ENCODE measurements at places on chromosomes 2 and 18.

GRCh38 chr2:20880221-20880771 is 57.4 kb upstream of the LDAH start:
- DNase-seq = no peak

- DNase-seq = no peak
Observed at GRCh38 chr2:158297606-158298005, 158.9 kb downstream of the CCDC148 start.

- DNase-seq = no peak
Observed at GRCh38 chr2:2026851-2027250, 282.5 kb upstream of the PXDN start.

DNA sequence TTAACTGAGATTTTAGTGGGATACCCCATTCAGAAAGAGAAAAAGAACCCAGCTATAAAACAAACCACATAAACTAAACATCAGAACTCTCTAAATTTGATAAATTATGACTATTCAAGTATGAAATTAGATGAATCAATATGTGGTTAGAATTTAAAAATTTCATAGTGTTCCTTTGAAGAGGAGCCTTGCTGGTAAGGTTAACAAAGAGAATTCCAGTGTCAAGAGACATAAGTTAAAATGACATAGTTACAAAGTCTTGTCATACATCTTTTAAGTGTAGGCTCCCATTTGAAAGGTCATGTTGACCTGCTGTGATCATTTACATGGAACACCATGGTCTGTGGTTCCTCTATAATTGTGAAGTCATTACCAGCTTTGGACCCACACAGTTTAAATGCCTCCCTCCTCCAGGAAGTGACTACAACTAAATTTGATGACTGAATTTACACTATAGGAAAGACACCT is 231.6 kb upstream of the ETAA1 start:
- DNase-seq = no peak

DNA sequence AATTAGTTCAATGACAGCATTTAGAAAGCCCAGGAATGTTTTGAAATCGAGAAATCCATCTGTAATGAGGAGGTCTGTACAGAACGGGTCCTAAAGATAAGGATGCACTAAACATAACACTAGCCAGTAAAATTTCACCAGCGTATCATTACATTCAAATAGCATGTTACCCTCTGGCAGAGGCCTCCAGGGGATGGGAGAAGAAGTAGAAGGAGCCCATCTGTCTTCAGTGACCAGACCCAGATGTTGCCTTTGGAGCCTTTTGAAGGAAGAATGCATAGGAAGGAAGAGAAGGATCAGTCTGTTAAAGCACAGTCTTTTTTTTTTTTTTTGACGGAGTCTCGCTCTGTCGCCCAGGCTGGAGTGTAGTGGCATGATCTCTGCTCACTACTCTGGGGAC is 86.1 kb upstream of the BCL2L11 start:
- DNase-seq = no peak

GRCh38 chr2:203797712-203798111 is 69.9 kb upstream of the CTLA4 start:
- no peak for DNase-seq

- DNase-seq = no peak
Observed at GRCh38 chr2:107436281-107436680, 390.4 kb upstream of the RGPD4 start.

DNA sequence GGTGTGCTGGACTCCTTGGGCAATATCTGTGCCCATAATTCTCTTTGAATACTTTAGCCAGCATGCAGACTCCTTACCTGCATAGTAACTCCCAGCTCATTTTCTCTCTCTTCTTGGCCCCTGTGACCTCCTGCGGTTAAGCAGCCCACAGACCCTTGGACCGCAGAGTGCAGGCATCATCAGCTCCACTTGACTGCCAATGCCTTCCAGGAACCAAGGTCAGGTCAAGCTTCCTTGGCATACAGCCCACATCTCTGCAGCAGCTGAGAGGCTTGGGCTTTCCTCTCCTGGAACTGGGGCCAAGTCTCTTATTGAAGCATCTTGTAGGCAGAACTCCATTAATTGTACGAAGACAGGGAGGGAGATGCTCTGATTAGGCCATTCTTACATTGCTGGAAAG is 130.1 kb upstream of the PIEZO2 start:
- DNase-seq = no peak

DNA sequence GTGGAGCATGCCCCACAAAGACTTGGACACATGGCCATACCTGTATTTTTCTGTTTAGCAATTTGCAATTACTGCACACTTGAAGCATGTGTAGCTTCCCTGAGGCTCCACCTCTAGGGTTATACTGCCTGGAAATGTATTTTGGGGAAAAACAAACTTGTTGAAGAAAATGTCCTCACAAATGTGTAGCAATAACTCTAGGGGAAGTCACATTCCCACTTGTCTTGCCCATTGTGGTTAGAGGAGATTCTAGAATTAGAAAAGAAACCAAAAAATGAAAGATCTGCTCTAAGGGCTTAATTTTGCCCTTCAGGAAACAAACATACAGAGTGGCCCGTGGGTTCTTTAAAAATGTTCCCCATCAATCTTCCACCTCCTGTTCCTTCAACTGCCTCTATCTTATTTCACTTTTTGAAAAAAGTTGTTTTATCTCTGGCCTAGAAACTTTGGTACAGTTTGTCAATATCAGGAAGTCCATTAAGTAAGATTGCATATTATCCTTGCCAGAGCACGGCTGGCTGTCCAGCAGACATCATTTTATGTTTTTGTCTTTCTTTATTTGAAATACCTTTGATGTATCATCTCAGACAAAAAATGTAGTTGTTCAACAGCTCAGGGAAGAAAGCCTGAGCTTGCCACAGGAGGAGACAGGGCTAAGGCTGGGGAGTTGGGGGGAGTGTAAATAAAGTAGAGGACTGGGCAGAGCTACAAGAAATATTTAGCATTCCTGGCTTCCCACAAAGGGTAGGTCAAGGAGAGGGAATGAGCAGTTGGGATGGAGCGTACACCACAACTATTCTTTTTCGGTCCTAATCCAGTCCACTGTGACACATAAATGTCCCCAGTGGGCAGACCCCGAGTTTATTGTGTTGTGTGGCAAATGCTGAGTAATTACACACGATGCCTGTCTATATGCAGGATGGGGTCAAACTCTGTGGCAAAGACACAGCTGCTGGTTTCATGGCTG is 96.8 kb upstream of the CDC42EP3 start:
- DNase-seq = no peak

GRCh38 chr2:175282300-175282699 is 100.8 kb upstream of the ATP5MC3 start:
- DNase-seq = no peak

DNA sequence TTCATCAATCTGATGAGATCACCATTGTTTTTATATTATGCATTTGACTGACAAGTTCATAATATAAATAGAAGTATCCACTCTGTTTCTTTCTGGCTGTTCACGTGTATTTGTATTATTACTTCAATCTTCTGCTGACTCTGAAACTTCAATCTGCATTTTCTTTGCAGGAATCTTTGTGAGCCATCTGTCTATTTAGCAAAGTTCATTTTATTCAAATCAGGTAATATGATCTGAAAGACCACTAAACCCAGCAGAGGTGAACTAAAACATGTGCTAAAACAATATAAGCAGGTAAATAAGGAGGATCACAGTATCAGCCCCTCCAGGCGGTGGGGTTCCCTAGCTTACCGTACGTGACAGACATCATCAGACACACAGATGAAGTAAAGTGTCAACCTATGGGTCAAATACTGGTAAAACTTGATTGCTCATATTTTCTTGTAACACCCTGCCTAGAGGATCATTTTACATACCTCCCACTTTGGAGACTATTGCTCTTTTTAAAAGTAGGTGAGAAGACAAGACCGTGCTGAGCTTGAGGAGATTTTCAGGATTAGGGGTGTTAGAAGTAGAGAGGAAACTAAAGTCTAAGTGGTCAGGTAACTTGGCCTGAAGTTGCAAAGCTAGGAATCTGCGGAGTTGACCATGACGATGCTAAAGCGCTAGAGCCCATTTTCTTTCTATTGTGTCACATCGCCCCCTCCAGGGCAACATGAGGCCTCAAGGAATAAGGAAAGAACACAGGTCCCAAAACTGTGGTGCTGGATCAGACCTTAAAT is 9.0 kb downstream of the DTNB start:
- DNase-seq = no peak

DNA sequence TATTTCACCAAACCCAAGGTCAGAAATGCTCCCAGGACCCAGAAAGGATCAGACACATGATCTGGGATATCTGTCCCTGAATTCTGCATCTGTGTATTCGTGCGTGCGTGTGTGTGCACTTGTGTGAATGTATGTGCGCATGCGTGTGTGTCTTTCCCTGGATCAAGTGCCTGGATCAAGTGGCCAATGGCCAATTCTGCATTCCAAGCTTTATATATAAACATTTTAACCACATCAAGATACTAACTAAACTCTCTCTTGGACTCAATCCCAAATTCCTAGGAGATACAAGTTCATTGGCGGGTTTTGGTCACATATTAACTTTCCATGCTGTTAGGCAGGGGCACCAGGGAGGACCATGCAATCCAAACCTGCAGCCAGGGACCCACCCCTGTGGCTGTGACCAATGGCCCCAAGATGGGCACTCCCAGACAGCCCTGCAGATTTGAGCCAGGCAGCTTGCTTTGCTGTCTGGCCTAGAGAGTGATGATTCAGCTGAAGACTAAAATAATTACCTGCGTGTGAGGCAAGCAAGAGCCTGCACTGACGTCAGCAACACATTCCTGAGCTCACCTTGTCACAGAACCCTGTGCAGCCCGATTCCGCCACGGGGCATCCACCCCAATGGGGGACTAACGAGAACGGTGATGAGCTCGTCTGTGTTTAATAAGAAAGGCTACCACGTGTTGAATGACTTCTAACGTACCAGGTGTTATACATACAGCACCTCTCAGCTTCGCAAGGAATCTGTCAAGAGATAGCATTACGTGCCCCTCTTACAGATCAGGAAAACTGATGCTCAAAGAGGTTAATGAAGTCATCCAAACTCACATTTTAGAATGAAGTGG is 45.3 kb upstream of the ROCK2 start:
- DNase-seq = no peak

DNA sequence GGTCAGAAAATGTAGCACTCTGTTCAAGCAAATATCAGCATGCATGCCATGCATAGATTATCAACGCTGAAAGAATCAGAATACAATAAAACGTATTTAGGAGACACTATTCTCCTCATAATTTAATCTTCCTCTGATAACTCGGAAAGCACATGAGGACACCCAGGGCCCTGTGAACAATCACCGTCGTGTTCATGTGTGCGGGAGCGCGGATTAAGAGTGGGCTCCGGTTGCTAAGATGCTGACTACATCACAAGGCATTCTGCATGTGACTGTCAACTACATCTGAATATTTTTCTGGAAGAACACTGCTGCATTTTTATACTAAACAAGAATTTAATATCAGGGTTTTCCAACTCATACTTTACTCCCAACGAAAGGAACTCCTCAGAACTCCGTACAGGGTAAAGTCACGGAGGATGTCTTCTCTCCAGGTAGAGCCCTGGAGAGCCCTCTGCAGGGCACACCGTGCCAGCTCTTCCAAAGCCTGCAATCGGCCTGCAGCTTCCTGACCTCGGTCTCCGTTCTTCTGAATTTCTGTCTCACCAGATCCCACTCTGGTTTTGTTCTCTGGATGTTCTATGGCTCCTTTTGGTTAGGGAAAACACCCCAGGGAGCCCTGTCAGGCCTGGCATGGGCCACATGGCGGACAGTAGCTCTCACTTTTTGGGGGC is 59.6 kb downstream of the ZNF516 start:
- no peak for DNase-seq

Measured in stimulated activated CD8-positive, alpha-beta memory T cell treated with anti-CD3 and anti-CD28 coated beads, Interleukin-15, amount 100 ng/mL, for 24 hours (primary cell).